ENCODE measurements at places on chromosomes 2 and 18. TPM values are rescaled to one million over a fixed set of nuclear protein-coding genes. Genes with fewer than 3 reads are reported as not detected.

DNA sequence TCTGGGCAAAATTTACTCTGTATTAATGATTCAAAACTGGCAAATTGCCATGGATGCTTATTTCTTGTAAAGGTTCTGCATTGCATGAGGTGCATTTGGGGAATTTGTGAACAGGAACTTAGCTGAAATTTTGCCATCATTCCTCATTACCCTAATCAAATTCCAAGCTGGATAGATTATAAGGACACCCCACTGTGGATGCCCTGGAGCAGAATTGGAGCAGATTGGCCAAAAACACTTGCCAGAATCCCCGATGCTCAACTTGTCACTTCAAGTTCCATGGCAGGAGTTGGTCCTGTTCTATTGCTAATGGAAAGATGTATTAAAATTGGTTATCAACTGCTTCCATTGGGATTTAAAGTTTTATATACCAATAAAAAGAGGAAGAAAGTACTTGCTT, 237.9 kb downstream of the CCDC102B start:
- DNase-seq, result no peak

- no peak for DNase-seq
Measured at GRCh38 chr18:45571714-45572113, 43.6 kb upstream of the SLC14A2 start.

- no peak for DNase-seq
Measured at GRCh38 chr18:46260016-46260878, 156.1 kb downstream of the HAUS1 start.

DNA sequence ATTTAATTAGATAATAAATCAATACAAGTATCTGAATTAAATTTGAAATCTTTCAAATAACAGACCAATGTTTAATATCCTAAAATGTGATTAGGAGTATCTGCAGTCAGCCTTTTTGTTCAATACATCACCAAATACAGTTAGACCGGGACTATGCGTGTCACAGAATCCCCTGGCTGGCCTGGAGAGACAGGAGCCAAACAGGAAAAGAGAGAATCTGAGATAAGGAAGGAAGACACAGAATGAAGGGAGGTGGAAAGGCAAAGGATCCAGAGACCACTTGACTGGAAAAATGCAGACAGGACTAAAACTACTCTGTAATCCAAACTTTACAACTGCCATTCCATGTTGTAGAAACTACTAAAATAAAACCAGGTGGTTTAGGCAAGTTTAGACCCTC, 66.3 kb downstream of the SIGLEC15 start:
- DNase-seq, result no peak

DNA sequence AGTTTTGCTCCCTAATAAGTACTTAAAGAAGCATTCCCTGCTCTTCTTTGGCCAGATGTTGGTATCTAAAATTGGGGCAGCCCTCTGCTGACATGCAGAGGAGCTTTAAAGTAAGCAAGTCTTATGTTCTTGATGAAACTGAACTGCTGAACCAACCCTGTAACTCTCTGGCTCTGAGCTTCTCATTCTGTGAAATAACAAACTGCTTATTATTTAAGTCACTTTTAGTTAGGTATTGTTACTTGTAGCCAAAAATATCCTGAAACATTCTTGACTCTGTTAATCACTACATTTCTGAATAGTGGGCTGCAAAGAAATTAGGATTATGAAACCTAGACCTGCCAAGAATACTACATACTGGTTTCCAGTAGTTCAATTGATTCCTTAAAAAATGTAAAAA, 15.5 kb downstream of the PPP3R1 start:
- no peak for DNase-seq

DNA sequence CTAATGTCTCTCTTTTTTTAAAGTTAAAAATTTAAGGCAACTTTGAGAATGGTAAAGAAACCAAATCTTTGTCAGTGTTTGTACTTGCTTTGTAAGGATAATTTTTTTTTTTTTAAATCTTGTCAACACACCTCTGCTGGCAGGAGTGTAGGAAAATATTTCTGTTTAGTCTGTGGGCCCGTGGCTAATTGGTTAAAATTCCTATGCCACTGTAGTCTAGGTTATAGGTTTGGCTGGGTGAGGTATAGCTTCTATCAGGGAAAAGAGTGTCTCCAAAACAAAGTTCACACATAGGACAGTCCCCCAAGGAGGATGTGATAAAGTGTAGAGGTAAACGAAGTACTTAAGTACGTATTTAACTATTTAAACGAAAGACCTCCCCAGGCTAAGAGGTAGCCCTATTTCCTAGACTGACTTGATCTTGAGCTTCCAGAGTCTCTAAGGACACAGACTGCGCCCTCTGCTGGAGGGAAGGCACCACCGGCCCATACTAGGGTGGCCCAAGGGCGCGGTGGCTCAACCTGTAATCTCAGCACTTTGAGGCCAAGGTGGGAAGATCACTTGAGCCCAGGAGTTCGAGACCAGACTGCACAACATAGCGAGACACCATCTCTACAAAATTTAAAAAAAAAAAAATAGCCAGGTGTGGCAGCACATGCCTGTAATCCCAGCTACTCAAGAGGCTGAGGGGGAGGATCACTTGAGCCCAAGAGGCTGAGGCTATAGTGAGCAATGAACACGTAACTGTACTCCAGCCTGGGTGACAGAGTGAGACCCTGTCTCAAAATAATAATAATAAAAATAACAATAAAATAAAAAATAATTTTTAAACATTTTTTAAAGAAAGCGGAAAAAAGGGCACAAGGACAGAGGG, 8.9 kb downstream of the TEX44 start:
- DNase-seq, result peak; percentile 18

The REG3G gene
- not detected for total RNA-seq

The TUBA3D gene
- total RNA-seq, result not detected

The MMADHC gene
- total RNA-seq, result 92.2 TPM
